ENCODE measurements at places on chromosomes 4 and X.

DNA sequence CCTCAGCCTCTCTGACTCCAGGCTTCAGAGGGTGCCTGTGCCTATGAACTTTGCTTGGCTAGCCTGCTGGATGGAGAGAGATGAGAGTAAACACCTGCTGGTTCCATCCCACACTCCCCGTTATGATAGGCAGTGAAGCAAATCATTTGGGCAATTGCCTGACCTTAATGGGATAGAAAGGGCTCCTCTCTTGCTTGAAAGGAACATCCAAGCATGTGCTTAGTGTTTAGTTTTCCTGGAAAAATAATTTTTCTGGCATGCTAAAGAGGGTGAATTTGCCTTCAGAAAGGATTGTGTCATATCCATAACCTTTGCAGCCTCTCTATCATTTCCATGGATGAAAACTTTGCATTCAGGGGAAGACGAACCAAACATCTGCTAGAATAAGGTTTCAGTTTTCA lies 10.8 kb downstream of the PLAC1 start:
- DNase-seq = no peak

GRCh38 chr4:147039976-147040575 lies 94.4 kb upstream of the TTC29 start:
- no peak for DNase-seq

DNA sequence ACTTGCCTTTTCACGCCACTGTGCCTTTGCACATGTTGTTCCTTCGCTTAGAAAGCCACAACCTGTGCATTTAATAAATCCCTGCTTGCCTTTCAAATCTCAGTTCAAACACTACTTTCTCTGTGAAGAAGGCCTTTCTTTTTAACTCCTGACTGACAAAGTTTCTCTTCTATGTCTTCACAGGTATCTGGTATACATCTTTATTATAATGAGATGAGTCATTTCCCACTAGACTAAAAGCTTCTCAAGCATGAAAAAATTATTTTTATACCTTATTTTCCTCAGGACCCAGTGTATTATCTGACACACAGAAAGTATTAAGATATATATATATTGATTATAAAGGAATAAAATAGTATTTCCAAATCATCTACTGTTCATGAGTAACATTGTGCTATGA lies 189.9 kb downstream of the TBCK start:
- DNase-seq = no peak

- no peak for DNase-seq
These were observed 17.5 kb upstream of the SAT1 start for GRCh38 chrX:23765449-23765848.

DNA sequence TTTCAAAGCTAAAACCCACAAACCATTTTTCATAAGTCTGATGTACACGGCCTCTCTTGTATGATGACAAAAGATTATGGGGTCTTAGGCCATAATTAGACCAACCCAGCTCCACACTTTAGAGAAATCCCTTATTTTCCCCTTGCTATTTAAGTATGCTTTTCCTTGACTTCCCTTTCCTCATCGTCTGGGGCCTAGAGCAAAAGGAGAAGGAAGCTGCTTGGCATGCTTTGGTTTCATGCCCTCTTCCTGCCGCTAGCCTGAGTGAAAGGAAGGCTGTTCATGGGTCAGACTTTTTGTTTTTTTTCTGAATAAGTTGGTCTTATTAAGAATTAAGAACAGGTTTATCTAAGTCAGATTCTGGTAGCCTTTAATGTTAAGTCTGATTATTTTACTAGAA lies 10.6 kb upstream of the RASGEF1B start:
- DNase-seq = no peak

DNA sequence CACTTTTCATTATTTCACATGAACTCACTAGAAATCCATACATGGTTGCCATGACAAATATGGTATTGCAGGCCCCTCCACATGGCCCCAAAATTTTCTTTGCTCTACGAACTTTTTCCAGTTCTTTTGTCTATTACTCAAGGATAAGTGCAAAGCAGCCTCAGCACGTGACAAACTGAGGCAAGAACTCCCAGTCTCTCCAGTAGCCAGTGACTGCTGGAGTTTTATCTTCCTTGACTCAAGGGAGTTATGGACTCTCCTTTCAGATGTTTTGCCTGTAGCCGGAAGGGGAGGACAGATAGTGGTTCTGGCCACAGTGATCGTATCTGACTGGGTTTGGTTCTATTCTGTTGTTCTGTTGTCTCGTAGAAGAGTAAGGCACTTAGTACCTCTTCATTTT lies 105.5 kb downstream of the ARHGAP24 start:
- no peak for DNase-seq

GRCh38 chr4:15020502-15021286 lies 18.4 kb downstream of the CPEB2 start:
- peak; percentile 25 for DNase-seq

GRCh38 chr4:38803833-38804653 lies 548 bp downstream of the TLR1 start:
- DNase-seq = peak; percentile 99

DNA sequence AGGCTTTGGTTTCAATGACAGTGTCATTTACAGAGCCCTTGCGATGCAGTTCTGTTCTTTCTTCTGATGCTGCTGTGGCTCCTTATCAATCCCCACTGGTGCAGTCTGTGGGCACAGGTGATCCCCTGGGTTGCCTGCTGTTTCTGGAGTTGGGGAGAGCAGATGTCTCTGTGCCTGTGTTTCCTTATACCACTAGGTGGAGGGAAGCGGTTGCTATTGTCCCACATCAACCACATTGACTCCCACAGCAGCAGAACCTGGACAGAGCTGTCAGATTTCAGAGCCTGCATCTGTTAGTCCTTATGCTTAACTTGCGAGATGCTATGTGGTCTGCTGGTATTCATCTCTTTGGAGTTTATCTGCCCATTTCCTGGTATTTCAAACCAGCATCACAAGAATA lies 57.7 kb downstream of the NEIL3 start:
- DNase-seq = no peak

DNA sequence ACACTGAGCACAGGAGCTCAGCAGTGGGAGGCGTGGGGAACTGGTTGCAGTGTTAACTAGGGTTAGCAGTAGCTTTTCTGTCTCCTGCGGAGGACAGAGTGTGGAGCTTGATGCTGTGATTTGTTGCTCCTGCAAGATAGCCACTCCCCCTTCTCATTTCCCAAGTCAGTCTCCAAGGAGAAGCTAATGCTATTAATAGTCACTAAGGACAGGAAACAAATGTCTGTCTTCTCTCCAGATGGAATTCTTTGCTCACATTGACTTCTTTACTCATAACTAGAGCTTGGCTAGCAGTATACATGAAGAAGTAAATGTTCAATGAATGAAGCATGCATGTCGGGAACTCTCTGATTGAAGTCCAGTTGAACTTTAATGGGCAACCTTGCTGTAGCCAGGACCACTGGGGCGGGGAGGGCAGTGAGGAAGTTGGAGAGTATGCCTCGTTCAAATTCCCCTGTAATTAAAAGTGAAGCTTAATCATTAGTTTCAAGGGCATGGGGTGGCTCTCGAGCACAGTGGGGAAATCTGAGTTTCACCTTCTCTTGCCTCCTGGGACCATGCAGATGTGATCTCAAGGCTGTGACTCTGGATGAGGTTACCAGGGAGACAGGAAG lies 156.6 kb upstream of the SCML1 start:
- DNase-seq = no peak

- no peak for DNase-seq
These were observed 22.7 kb upstream of the PGRMC2 start for GRCh38 chr4:128310266-128310697.

DNA sequence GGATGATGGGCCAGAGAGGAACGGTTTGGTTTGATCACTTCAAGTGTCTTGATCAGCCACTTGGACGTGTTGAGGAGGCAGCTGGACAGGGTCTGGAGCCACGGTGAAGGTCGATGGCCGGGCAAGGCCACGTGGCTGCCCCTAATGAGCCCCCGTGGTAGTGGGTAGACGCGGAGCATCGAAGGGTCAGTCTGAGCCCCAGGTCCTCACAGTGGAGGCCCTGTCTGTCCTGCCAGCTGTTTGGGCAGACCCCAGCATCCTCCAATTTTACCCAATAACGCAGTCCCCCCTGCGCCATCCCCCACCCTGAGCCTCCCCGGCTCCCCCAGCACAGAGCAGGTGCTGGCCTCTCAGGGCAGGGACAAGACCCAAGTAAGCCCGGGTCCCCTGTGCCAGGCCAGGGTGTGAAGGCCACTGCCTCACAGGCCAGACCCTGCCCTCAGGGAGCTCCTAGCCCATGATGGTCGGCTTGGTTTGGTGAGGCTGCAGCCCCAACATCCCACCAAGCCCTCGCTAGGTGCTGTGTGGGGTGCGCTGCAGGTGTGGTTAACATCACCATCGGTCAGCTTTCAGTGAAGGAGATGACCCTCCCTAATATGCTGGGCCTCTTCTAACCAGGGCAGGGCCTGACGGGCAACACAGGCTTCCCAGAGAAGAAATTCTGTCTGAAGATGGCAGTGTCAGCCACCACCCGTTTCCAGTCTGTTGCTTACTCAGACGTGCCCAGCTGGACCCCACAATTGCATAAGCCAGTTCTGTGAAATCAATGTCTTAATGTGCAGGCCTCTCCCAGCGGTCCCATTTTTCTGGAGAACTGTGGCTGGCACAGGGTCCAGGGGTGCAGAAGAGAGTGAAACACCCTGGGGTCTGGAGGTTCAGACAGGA lies 40.5 kb upstream of the NKX1-1 start:
- no peak for DNase-seq

DNA sequence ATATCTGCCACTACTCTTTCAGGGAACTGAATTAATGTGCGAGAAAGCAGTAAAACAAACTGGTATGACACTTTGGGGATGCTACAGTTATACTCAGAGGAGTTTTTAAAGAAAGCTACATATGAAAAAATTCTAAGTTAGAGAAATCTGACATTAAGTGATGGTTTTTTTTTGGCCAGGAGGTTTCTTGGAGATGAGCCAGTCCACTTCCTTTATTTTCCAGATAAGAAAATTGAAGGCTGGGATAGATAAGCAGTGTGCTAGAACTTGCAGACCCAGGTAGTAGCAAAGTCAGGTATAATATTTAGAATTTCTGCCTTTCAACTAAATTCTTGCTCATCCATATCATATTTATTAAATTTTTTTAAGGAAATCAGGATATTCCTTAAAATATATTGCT lies 106.8 kb downstream of the FAT4 start:
- DNase-seq = no peak

DNA sequence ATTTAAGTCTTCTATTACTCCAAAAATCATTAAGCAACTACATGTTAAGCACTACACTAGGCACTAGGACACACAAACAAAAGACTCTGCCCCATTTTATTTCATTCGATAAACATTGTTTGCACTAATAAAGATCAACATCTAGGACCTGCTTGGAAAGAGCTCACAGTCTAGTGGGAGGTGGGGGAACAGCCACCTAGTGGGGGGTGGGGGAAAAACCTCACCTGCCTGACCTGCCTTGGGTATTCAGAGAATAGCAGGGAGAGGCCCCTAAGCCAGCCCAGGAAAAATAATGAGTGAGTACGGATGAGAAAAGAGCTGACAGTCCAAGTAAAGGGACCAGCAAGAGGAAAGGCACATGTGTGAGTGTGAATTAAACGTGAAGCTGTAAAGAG lies 52.2 kb downstream of the PRDM5 start:
- DNase-seq = no peak

GRCh38 chrX:73446831-73447230 lies at the start of gene CDX4:
Gene CDX4 (plus strand): TSS chrX:73447053. CDS start chrX:73447254, 201 bp downstream.
- DNase-seq = no peak

DNA sequence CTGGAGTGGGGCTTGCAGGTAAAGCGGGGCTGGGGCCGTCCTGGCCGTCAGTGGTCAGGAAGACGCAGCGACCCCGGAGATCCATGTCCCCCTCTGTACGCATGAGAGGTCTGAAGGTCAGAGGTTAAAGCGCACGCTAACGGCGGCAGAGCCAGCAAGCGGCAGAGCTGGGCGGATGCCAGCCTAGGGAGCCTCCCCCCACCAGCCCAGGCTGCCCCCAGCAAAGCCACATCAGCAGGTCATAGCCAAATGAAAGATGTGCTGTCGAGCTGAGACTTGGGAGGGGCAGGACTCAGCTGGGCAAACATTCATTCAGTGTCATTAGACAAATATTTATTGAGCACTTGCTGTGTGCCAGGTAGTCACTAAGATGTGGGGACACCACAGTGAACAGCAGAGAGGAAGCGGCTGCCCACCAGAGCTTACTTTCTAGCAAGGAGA lies 593 bp upstream of the JAKMIP1 start:
- no peak for DNase-seq

- no peak for DNase-seq
These were observed 117.1 kb upstream of the TENM3 start for GRCh38 chr4:182126096-182126495.

- no peak for DNase-seq
These were observed 1050.8 kb downstream of the C4orf33 start for GRCh38 chr4:130146773-130147172.

- DNase-seq = no peak
These were observed 37.9 kb upstream of the TRPC3 start for GRCh38 chr4:121989715-121990114.

DNA sequence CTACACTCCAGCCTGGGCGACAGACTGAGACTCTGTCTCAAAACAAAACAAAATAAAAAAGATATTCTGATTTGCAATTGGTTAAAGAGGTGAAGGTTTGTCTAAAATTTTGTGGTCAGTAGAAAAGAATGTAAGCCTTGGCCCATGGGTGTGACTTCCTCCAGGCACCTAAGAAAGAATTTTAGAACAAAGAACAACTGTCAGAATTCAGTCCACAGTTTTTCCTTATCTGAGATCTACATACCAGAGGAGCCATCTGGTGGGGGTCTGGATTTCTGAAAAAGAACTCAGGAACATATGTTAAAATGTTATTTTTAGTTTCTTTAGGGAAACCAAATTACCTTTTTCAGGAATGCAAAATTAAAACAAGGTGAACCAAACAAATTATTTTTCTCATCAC lies 434.1 kb downstream of the ANKRD50 start:
- DNase-seq = no peak

DNA sequence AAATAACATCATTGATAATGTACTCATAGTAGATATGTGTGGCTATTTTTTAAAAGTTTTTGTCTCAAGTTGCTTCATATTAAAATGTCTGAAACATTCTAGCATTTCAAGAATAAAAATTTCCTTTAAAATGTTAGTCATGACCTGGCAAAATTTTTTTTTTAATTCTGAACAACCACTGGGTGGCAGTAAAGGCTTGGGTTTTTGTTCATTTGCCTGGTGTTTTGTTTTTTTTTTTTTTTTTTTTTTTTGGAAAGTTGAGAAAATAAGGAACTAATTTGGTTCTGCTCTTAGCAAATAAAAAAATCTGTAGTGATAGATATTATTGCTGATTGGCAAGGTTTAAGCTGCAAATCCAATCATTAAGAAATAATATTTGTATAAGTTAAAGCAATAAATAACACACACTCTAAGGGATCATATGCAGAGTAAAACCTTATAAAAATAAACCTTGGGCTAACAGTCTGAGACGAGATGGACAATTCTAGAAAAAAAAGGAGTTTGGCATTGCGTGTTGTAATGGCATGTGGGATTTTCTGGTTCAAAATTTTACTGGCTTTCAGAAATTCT lies 81.4 kb downstream of the CEP44 start:
- DNase-seq = no peak

DNA sequence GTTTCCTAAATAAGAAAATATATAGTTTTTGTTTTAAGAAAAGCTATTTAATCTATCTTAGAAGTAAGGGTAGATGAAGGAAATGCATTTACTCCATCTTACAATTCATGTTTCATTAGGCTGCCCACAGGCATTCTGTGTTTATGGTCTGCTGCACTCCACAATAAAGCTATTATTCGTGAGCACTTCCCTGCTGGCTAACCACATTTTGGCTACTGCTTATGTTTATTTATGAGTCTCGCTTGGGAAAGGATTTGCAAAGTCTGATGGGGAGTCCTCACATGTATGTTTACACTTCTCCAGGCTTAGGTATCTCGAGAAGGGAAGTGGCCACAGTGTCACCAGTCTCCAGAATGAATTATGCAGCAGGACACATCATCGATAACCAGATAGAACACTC lies 260.8 kb upstream of the VCX start:
- no peak for DNase-seq

- DNase-seq = no peak
These were observed 66.6 kb upstream of the NAF1 start for GRCh38 chr4:163233321-163233720.
